Calu3 (cell line): ENCODE measurements at places on chromosomes 2 and 18. TPM values are rescaled to one million over a fixed set of nuclear protein-coding genes. Genes with fewer than 3 reads are reported as not detected.

Gene TMEM200C
- total RNA-seq, result not detected in 2 replicates

Gene SMPD4
- total RNA-seq, result 90.1 and 97.8 TPM in 2 replicates

Gene TUBA4B
- not detected in 2 replicates for total RNA-seq

- no peaks in the 10 kb centered on the region for H3K4me1 ChIP-seq
- no peak overlapping the region for H3K4me3 ChIP-seq
- H3K27me3 ChIP-seq, result peaks cover 43% of the 10 kb centered on the region
- H3K27ac ChIP-seq, result no peak overlapping the region
- H3K36me3 ChIP-seq, result no peaks in the 10 kb centered on the region
These were observed 124.9 kb downstream of the RDH14 start for GRCh38 chr2:18435426-18436037.

GRCh38 chr2:85660725-85661124 lies 7.3 kb downstream of the SFTPB start:
- peaks cover 11% of the 10 kb centered on the region for H3K4me1 ChIP-seq
- no peaks in the 10 kb centered on the region for H3K27me3 ChIP-seq
- no peak overlapping the region for H3K4me3 ChIP-seq
- H3K27ac ChIP-seq, result no peak overlapping the region

Gene PPP4R3B
- 49.2 and 59.1 TPM in 2 replicates for total RNA-seq

GRCh38 chr2:40095000-40095399 lies 315.9 kb upstream of the THUMPD2 start:
- no peaks in the 10 kb centered on the region for H3K36me3 ChIP-seq
- no peaks in the 10 kb centered on the region for H3K27me3 ChIP-seq
- H3K4me3 ChIP-seq, result no peak overlapping the region
- H3K27ac ChIP-seq, result no peak overlapping the region
- peaks cover 32% of the 10 kb centered on the region for H3K4me1 ChIP-seq

DNA sequence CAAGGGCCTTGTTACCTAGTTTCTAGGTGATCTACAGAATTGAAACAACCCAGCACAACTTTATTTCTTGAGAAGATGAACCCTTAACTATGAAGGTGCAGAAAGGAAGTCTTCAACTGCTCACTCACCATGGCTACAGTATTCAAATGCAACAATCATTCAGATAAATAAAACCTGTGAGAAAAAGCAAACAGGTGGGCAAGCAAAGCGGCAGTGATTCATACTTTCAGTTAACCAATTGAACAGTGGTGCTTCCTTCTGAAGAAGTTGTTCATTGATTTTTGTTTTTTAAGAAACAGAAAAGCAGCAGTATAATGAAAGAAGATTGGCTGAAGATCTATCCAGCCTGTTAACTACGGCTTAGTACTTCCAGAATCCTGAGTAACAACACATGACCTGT lies 43.5 kb downstream of the SLC35F5 start:
- peaks cover 7% of the 10 kb centered on the region for H3K36me3 ChIP-seq
- no peaks in the 10 kb centered on the region for H3K4me1 ChIP-seq
- no peak overlapping the region for H3K27ac ChIP-seq
- no peaks in the 10 kb centered on the region for H3K27me3 ChIP-seq
- no peak overlapping the region for H3K4me3 ChIP-seq
- DNase-seq, result no peak

Gene CAVIN2
- not detected in 2 replicates for total RNA-seq

DNA sequence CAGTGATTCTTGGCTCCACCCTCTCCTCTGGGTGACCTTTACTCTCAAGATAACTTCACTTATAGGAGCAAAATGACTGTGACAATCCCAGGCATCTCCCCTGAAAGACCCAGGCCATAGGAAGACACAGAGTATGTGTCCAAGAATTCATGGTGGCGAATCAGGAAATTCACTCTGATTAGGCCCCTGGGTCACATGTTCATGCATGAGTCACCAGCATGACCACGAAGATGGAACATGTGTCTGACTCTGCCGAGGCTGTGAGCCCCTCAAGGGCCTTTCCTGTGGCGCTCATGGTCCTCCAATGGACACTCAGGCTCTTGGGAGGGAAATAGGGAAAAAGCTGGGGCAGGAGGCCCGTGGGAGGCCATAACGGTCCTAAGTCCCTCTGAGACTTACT lies 74.0 kb upstream of the TEX51 start:
- no peaks in the 10 kb centered on the region for H3K36me3 ChIP-seq
- H3K4me3 ChIP-seq, result no peak overlapping the region
- no peaks in the 10 kb centered on the region for H3K4me1 ChIP-seq

Gene C2orf78
- not detected in 2 replicates for total RNA-seq

- peak; percentile 67 for DNase-seq
- H3K27me3 ChIP-seq, result no peaks in the 10 kb centered on the region
- H3K36me3 ChIP-seq, result peaks cover 39% of the 10 kb centered on the region
- H3K27ac ChIP-seq, result peak overlapping the region; percentile 86
These were observed 27.6 kb upstream of the ASAP2 start for GRCh38 chr2:9178904-9179571.

DNA sequence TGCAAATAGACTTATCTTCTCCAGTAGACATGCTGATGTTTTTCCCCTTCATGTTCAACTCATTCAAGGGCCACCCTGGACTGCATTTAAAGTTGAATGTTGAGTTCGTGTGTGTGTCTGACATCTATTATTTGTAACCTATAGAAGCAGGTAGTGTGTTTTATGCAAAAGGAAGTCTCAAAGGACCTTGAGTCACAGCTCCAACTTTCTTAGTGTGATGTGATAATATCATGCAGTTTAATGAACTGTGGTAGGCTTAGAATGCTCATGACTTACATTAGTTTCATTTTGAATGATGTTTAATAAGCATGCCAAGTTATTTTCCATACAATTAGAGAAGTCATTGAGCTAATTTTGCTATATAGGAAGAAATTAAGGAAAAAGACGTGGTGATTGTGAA lies 67.9 kb downstream of the CERS6 start:
- H3K27me3 ChIP-seq, result no peaks in the 10 kb centered on the region
- no peak for DNase-seq
- H3K27ac ChIP-seq, result no peak overlapping the region
- H3K4me1 ChIP-seq, result peaks cover 40% of the 10 kb centered on the region
- H3K36me3 ChIP-seq, result no peaks in the 10 kb centered on the region

Gene UGT1A4
- 6.1 TPM in 2 replicates for total RNA-seq

DNA sequence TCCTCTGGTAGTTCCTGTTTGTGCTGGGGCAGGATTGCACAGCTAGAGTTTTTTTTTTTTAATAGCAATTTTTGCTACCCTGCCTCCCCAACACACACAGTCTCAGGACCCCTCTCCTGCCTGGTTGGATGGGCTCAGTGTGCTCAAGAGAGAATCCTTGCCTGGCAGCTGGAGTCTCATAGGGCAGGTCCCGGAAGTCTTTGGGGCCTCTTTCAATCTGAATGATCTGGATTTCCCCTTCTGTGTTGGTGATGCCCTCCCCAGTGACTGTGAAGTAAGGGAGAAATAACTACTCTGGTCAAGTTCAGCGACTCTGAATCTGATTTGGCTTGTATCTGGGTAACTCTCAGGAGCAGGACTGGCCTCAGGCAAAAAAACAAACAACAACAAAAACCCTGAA lies 220.6 kb upstream of the LRRTM1 start:
- H3K36me3 ChIP-seq, result no peaks in the 10 kb centered on the region
- H3K4me3 ChIP-seq, result no peak overlapping the region
- H3K27me3 ChIP-seq, result no peaks in the 10 kb centered on the region
- DNase-seq, result no peak
- H3K4me1 ChIP-seq, result no peaks in the 10 kb centered on the region

- H3K27ac ChIP-seq, result no peak overlapping the region
- H3K27me3 ChIP-seq, result no peaks in the 10 kb centered on the region
- H3K4me3 ChIP-seq, result no peak overlapping the region
- DNase-seq, result no peak
- peaks cover 1% of the 10 kb centered on the region for H3K4me1 ChIP-seq
- peaks cover 5% of the 10 kb centered on the region for H3K36me3 ChIP-seq
These were observed 18.6 kb downstream of the ACAA2 start for GRCh38 chr18:49794743-49795142.

GRCh38 chr2:30484995-30485394 lies 37.9 kb downstream of the LCLAT1 start:
- H3K27me3 ChIP-seq, result no peaks in the 10 kb centered on the region
- peaks cover 5% of the 10 kb centered on the region for H3K36me3 ChIP-seq
- no peak for DNase-seq
- no peak overlapping the region for H3K27ac ChIP-seq

Gene SH3RF3
- 0.17 and 0.29 TPM in 2 replicates for total RNA-seq

DNA sequence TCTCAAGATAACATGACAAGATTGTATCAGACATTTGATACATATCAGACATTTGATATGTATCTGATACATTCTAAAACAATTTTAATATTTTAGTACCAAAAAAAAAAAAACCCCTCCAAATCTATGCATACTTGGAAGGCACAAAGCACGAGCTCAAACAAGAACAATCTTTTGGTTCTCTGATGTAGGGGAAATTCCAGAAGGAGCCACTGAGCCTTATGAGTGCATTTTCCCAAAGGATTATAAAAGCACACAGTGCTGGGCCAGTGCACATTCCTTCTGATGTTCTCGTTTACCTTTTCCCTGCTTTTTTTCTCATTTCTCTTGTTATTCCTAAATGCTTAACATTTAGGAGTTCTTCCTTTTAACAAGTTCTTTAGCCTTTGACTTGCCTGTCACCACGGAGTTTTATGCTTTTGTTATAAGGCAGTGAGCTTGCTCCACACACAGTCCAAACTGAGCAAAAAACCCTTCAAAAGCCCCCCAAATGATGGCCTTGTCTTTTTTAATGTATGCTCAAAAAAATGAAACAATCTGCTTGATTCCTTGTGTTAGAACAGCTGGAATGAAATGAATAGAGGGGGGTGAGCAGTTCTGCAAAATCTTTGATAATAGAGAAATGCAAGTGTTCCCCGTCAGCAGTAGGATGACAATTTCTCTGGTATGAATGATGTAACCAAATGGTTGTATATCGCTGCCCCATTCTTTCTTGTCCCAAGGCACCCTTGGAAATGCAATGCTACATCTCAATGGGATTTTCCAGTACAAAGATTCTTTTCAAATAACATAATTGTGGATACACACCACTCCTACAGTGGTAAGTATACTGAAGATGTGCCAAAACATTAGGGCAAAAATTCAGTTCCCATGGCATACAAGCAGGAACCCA lies 597.2 kb upstream of the ZEB2 start:
- H3K36me3 ChIP-seq, result no peaks in the 10 kb centered on the region
- H3K4me3 ChIP-seq, result no peak overlapping the region
- no peaks in the 10 kb centered on the region for H3K27me3 ChIP-seq
- H3K4me1 ChIP-seq, result no peaks in the 10 kb centered on the region
- no peak overlapping the region for H3K27ac ChIP-seq

DNA sequence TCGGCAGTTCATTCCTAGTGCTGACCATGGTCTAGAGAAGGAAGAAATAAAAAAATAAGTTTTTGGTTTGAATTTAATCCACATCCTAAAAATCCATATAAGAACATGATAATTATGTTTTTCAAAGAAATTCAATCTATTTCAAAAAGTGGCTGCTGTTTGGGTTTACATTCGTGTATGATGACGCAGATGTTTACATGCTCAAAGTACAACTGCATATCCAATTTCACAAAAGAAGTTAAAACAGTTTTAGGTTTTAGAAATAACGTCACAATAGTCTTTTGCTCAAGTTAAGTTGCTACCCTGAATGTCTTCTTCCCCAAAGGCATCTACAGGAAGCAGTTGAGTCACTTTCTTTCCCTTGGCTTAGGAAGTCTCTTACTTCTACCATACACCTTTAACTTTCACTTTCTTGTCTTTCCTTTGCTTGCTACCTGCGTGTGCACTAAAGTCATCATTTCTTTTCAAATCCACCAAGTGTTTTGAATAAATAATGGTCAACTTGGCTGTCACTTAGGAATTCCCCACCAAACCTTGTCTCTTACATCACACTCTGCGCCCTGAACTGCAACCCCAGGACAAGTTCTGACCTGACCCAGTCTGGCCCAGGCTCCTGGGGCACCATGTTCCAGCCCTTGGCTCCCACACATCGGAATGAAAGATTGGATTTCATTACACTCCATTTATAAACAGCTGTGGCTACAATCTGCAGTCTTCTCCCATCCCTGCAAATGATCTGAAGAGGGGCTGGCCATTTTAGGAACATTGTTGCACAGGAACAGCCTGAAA lies 28.4 kb downstream of the FAM237A start:
- H3K27ac ChIP-seq, result no peak overlapping the region
- H3K4me3 ChIP-seq, result no peak overlapping the region
- no peaks in the 10 kb centered on the region for H3K36me3 ChIP-seq
- DNase-seq, result no peak
- H3K27me3 ChIP-seq, result no peaks in the 10 kb centered on the region
- H3K4me1 ChIP-seq, result no peaks in the 10 kb centered on the region

Gene ALK
- total RNA-seq, result not detected in 2 replicates

GRCh38 chr18:41713969-41714825 lies 240.8 kb upstream of the PIK3C3 start:
- H3K36me3 ChIP-seq, result no peaks in the 10 kb centered on the region
- no peaks in the 10 kb centered on the region for H3K4me1 ChIP-seq
- H3K27ac ChIP-seq, result no peak overlapping the region
- no peak for DNase-seq
- H3K27me3 ChIP-seq, result peaks cover 14% of the 10 kb centered on the region

DNA sequence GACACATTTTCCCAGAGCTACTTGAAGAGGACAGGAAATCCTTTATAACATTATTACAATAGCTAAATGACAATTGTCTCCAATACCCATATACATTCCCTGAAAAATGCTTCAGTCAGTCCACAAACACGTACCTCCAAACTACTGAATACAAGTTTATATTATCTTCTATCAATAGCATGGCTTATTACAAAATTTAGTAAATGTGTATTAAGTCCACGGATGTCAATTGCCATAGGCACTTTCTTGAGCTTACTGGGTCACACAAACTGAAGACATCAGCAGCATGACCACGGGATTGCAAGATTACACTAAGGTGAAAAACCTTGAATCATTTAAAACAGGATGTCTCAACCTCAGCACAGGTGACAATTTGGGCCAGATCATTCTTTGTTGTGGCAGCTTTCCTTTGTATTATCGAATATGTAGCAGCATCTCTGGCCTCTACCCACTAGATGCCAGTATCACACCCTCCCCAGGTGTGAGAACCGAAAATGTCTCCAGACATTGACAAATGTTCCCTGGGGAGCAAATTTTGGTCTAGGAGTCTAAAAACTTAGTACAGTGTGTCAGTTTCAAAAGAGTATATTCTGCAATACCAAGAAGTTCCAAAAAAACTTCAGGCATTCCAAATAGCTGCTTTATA lies 1.4 kb downstream of the MBD2 start:
- H3K27me3 ChIP-seq, result no peaks in the 10 kb centered on the region
- H3K36me3 ChIP-seq, result peaks cover 21% of the 10 kb centered on the region
- H3K4me1 ChIP-seq, result peaks cover 9% of the 10 kb centered on the region
- DNase-seq, result peak; percentile 34

- H3K27me3 ChIP-seq, result no peaks in the 10 kb centered on the region
- H3K27ac ChIP-seq, result no peak overlapping the region
- no peak for DNase-seq
- H3K4me3 ChIP-seq, result no peak overlapping the region
These were observed 56.4 kb downstream of the SCN2A start for GRCh38 chr2:165295643-165296042.

Gene KCNS3
- 3.5 and 5.0 TPM in 2 replicates for total RNA-seq
